Activated CD4-positive, alpha-beta T cell treated with anti-CD3 and anti-CD28 coated beads, Interleukin-2, Interleukin-6, amounts not matched to agents 100 ng/mL and 50 ng/mL, durations not matched to agents 16 hours and 8 hours (primary cell): ENCODE measurements at places on chromosomes 5 and 9.

GRCh38 chr5:23977997-23978396, 470.6 kb downstream of the PRDM9 start:
- peak; percentile 22 for DNase-seq

DNA sequence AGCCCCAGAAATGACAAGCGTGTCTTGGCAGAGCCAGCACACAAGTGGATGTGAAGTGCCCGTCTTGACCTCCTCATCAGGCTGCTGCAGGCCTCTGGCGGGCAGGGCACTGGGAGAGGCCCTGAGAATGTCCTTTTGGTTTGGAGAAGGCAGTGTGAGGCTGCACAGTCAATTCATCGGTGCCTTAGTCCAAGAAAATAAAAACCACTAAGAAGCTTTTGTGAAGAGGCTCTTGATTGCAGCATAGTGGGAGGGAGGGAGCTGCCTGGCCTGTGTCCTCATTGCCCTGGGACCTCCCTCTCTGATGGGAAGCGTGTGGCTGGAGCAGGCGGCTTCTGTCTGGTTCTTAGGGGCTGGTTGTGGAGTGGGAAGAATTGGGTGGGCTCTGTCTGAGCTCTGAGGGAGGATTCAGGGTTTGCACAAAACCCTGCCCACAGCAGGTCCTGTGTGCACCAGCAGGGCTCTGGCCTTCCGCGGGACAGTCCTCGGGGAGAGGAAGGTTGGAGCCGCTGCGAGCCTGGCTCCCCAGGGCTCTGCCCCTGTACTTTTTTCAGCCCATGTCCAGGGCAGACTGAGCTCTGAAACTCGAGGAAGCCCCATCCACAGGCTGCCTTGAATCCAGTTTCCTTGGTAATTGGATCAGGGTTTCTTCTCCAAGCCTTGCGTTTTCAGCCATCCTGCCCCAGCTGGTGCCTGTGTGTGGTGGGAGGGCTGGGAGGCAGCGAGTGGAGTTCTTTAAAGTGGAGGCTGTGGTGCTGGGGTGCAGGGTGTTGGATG, 1.1 kb downstream of the HRCT1 start:
- no peak for DNase-seq

DNA sequence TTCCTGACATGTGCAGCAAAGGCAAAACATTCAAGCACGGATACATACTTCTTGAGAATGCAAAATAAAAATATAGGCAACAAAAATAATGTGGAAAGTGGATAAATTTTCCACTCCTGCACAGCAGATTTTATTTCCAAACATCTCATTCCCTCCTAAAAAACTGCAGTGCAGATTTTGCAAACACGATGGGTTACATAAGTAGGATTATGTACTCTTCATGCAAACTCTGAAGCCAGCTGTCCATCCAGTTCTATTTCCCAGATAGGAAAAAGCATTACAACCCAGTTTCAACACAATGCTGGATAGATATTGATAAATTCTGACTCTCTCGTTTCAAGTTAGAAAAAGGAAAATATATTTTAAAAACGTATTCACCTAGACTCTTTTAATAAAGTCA, 52.7 kb upstream of the CCNG1 start:
- no peak for DNase-seq

GRCh38 chr9:36941441-36941840, 92.6 kb downstream of the PAX5 start:
- DNase-seq: no peak

- peak; percentile 89 for DNase-seq
Measured at GRCh38 chr5:177403792-177404640, 3.6 kb upstream of the PFN3 start.

DNA sequence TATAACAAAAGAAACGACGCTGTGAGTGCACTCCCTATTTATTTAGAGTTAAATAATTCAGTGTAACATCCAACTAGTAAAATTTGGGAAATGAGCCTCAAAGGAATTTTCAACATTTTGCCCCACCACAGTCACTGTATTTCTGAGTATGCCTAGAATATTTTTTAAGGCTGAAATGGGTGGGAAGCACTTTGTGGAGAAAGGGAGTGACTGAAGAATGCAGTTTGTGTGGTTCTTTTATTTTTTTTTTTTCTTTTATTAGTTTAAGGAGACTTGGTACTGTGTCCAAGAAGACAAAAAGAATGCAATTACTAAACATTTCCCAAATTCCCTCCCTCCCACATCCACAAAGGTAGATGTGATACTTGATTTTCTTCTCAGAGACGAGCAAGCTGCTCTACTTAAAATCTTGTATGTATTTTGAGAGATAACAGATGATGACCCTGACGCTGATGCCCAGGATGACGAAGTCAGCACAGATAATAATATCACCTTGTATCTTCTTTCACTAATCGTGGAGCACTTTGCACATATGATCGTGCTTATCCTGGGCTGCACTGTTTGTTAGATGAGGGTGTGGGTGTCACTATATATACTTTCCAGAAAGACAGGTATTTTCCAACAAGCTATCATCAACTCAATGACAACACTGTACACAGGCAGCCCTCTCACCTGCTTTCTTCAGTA, 586.3 kb downstream of the RAB3C start:
- no peak for DNase-seq

DNA sequence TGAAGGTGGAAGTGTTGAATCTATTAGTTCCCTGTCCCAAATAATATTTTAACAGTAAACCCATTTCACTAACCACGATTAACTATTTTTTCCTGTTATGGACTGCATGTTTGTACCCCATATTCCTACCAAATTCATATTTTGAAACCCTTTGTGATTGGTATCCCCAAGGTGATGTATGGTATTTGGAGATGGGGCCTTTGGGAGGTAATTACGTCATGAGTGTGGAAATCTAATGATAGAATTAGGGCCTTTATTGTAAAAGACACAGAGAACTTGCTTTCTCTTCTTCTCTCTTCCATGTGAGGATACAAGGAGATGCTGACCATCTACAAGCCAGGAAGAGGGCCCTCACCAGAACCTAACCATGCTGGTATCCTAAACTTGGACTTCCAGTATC, 744.7 kb downstream of the DTWD2 start:
- no peak for DNase-seq

DNA sequence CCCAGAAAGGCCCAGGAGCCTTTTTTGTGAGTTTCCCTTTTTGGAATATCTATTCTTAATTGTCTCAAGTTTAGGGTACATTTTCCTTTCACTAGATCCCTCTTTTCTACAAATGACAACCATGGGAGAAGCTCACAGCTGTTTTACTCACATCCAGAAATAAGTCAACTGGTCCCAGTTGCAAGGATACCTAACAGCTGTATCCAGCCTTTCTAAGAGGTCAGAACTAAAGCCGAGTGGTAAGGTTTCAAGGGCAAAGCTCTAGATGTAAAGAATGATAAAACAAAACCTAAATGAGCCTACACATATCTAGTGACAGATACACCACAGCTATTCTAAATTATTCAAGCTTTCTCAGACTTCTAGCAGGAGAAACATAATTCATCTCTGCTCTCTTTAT, 4.4 kb downstream of the FGF10 start:
- DNase-seq: no peak

- no peak for DNase-seq
Measured at GRCh38 chr5:139757727-139758509, 37.7 kb upstream of the PSD2 start.

DNA sequence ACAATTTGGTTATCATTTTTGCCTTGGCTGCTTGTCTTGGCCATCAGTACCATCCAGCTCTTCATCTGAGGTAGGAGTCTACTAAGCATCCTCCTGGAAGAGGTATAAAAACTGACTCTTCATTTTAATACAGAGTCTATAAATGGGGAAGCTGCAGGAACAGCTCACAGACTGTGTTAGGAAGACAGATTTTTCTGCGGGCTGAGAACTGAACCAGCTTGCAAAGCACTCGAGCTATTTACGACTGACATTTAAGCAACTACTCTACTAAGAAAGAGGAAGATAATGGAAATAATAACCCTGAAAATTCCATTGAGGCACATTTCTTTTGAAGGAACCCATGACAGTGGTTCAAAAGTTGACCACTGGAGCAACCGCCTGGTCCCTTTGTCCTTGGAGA, 314.5 kb upstream of the RFX3 start:
- no peak for DNase-seq
